ENCODE measurements at places on chromosomes 4 and X.

DNA sequence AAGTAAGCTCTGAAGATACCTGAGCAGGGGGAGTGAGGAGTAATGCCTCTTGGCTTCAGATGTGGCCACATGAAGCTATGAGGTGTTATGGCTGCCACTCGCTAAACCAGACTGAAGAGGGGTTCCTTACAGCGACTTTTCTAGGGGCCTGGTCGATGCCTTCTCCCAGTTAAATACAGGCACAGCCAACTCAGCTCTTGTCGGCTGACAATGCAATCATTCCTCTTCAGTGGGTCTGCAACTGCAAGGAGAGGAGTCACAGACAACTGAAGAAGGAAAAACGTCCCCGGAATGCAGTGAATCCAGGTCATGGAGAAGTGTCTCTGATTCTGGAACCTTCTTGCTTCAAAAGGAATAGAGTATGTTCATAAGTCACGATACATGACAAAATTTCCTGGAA, 106.4 kb downstream of the RNF150 start:
- no peak for DNase-seq

DNA sequence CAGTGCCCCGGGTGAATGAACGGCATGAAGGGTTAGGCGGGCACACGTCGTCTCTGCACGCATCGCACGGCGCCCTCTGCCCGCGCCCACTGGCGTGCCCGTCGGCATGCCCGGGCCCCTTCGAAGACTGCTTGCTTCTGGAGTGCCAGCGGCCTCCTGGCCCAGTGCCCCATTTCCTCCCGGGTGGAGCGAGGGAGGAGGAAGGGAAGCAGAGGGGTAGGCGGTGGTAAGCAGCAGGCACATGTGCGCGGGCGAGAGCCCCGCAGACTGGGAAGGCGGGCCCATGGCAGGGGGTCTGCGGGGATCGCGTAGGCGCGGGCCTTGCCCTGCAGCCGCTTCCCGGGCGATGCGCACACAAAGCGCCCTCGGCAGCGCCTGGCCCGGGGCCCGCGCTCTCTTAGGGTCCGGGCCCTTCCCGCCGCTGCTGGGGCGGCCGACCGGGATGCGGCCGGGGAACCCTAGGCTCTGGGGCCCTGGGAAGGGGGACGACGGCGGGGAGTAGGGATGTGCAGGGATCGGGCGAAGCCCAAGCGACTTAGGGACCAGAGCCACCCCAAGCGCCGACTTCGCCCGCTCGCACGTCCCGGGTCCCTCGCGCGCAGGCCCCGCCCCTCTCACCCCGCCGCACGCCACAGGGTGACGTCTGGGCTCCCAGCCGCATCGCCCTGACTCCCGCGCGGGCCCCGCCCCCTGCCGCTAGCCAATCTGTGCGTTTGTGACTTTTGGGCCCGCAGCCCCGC, 866 bp upstream of the EMD start:
- DNase-seq, result peak; percentile 69

GRCh38 chr4:3813151-3814052, 47.2 kb downstream of the ADRA2C start:
- DNase-seq, result no peak

DNA sequence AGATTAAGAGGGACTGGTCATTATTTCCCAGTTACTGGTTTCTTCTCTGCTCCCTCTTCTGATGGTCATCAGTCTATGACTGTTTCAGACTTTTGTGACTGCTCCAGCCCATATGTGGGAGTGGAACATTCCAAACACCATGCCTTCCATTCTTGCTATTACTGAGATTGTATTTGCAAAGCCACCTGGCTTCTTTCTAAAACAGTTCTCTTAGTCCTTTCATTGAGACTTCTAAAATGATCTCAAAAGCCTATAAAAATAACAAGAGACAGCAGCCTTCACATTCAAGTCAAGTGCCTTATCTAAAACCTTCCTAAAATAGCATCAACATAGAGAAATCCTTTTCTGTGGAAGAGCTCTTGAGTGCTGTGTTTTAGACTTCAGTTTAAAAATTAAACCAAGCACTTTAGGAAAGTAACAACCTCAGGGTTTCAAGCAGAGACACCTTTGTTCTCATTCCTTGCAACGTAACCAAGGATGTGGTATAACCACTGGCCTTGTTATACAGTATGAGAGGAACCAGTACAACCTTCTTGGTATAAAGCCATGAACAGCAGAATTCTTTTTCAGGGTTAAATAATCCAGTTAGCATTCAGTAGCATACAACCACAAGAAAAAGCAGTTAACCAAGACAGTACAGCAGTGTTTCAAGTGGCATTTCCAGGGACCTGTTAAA, 97.1 kb downstream of the NFKB1 start:
- DNase-seq, result no peak

DNA sequence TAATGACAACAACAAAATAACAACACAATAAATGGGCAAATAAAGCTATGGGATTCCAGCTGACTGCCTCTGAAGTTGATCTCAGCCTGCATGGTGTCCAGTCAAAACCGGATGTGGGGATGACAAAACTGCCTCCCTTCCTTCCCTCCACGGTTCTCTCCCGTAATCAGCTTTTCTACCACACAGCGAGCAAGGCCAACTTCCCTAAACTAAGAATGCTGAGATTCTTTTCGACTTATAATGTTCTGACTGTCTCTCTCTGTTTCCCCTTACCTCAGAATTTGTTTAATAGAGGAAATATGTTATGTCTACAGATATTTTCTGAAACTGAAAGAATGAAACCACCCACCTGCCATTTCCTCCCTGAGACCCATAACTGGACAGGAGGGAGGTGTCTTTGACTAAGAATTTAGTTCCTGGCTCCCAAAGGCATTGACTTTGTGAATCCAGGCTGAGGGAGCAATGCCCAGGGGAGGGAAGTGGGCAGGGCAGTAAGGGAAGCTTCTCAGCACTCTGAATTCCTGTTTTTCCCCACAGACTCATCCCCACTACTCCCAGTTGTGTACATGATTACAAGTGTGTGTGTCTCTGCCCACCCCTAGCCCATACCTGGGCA, 1.0 kb upstream of the TLR1 start:
- DNase-seq, result peak; percentile 68

DNA sequence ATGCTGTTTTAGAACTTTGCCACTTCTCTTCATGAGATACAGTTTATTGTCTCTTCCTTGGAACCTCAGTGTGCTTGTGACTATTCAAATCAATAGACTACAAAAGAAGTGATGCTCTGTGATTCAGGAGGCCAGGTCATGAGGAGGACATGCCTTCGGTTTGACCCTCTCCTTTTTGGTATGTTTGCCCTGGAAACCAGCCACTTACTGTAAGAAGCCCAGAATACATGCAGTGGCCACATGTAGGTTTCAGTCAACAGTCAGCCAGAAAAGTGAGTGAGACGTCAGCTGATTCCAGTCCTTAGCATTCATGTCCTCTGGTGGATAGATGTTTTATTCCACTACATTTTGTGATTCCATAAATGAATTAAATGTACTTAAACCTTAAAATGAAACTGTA, 328.7 kb downstream of the PCDH18 start:
- DNase-seq, result no peak

DNA sequence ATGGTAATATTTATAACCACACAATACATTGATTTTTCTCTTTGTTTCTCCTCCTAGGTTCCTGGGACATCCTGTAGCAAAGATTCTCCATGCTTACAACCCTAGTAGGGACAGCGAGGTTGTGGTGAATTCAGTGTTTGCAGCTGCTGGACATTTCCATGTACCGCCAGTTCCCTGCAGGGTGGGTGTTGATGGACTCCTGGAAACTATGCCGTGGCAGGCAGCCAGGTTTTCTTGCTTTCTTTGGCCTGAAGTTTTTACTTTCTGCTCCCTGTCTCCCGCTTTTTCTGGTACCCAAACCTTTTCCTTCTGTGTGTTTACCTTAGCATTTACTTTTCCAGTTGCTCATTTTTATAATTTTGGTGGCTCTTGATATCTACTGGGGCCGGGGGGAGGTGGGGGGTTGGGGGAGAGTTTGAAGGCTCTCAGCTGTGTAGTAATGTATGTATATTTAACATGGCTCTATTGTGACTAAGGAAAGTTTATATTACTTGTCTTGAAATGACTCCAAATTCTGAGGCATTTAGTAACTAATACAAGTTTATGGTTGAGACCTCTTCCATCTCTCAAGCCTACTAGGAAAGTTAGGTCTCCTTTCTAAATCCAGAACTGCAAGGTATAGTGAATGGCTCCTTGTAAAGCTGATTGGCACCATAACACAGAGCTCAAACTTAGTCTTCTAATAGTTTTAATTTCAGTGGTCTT, 89.7 kb downstream of the TMEM131L start:
- DNase-seq, result peak; percentile 54

DNA sequence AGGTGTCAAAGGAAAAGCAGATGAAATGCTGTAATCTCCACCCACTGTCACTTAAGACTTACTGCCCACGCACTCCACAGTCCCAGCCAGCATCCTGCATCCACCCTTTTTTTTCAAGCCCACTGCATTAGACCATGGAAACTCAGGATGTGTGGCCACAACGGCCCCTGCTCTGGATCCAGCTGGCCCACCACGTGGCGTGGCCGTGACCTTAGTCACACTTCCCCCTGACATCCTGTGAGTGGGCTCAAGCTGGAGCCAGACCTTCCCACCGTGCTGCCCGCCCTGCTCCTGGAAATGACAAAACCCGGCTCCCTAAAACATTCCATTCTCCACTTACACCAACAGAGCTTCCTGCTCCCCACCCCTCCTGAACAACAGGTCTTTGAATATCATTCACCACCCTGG, 588.3 kb upstream of the DIPK2B start:
- peak; percentile 60 for DNase-seq

- peak; percentile 64 for DNase-seq
Observed at GRCh38 chrX:140712413-140713173, 3.0 kb downstream of the LINC00632 start.

DNA sequence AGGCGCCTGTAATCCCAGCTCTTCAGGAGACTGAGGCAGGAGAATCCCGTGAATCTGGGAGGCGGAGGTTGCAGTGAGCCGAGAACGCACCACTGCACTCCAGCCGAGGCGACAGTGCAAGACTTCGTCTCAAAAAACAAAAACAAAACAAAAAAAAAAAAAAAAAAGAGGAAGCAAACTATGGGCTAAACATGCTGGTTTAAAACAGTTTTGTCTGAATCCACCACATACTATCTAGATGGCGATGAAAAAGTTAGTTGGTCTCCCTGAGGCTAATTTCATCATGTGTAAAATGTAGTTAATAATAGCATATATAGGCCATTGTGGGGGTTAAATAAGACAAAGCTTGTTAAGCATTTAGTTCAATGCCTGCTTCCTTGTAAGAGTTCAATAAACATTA, 451.1 kb downstream of the RPA4 start:
- no peak for DNase-seq

GRCh38 chr4:65367306-65367705, 303.0 kb downstream of the EPHA5 start:
- DNase-seq, result no peak

- no peak for DNase-seq
Observed at GRCh38 chr4:160044693-160045092, 941.8 kb downstream of the RAPGEF2 start.

GRCh38 chr4:177266506-177266905, 43.2 kb upstream of the NEIL3 start:
- no peak for DNase-seq

DNA sequence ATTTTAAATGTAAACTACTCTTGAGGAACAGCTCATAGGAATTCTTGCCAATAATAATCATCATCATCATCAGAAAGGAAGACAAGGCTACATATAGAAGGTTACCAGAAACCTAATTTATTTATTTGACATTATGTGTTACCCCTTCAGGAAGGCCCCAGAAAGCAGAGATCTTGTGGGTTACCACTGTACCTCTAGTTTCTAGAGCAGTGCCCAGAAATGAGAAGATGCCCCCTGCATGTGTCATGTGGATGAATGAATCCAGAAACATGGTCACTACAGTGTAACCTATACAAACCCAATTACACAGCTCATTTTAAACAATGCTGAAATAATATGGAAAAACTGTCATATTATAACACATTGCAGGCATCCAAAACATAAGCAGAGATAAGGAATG, 70.4 kb downstream of the ARAP2 start:
- DNase-seq, result no peak

DNA sequence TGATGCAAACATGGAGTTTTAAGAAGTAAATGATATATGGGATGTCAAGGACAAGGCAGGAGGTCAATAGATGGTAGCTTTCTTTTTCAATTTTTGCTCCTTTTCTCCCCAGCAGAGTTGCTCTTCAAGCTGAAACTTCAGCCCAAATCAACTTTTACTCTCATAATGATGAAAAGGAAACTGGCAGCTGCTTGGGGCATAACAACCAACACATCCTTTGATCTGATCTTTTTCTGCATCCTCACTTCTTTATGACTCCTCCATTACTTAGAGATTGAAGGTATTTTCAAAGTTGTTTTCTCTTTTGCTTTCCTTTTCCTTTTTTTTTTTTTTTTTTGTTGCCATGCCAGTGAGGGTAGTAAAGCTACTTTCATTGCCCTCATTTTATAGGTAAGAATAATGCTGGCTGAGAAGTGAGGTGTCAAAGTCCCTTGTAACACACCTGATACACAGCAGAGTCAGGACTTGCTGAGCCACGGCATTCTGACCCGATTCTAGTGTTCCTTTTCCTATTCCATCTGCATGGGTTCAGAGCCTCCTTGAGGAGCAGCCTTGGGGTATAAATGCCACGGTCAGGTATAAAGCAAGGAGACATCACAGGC, 26.9 kb downstream of the SLC2A9 start:
- DNase-seq, result no peak

GRCh38 chr4:21819086-21819485, 129.5 kb downstream of the KCNIP4 start:
- DNase-seq, result no peak

DNA sequence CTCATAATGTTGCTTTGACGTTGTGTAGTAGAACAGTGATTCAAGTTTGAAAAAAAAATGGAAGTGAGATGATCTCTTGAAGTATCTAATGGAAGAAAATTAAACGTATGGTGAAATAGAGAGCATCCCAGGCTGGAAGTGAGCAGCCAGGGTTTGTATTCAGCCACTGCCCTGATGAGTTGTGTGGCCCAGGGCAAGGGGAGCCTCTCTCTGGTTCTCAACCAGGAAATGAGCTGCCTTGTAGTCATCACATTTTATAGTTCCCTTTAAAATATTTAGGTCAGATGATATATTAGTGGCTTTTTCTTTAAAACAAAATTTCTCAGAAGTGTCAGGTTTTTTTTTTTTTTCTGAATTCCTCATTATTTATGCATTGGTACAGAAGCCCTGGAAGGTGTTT, 150.3 kb downstream of the GPAT3 start:
- DNase-seq, result peak; percentile 33

DNA sequence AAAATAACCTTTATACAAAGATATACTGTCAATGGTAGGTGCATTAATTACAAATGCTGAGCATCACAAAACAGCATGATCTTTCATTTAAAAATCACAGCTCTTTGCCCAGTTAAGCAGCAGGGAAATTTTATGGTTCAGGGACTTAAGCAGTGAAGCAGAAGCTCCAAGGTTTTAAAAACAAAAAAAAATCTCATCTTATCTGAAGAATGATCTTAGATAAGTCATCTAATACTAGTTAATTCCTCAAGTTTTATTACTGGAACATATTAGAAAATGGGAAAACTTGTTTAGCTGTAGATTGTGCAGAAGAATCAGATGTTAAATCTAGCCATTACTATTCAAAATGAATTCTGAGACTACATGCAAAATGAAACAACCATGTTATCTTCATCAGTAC, 289.9 kb downstream of the GASK1B start:
- no peak for DNase-seq

Data from Daoy (cell line).